ENCODE measurements at places on chromosomes 16 and 17.

GRCh38 chr17:79633993-79634813 lies 23.4 kb upstream of the RBFOX3 start:
- DNase-seq: peak; percentile 7

GRCh38 chr17:13572581-13572980 lies 29.1 kb downstream of the HS3ST3A1 start:
- no peak for DNase-seq

- DNase-seq: no peak
These were observed 58.3 kb downstream of the CCT6B start for GRCh38 chr17:34902831-34903547.

DNA sequence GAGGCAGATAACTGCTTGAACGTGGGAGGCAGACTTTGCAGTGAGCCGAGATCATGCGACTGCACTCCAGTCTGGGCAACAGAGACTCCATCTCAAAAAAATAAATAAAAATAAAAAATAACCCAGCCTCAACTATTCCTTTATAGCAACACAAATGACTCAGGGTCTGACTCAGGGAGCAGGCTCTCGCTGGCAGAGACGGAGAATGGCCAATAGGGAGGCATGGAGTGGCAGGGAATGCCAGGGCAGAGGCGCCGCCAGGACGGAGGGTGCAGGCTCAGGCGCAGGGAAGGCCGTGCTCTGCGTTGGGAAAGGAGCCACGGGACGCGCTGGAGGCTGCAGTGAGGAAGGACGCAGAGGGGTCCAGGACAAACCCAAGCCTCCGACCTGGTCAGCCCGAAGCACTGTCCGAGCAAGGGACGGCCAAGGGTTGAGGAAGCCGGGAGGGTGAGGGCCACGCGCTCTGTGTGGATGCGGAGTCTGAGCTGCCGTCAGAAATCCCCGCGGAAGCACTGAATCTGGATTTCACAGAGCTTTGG lies 40.3 kb downstream of the PKD1 start:
- no peak for DNase-seq

GRCh38 chr17:61757168-61757567 lies 106.2 kb downstream of the BRIP1 start:
- no peak for DNase-seq

GRCh38 chr17:63741408-63742173 lies at the start of gene STRADA:
TSS of gene STRADA (minus strand) at chr17:63741799. CDS start at chr17:63728369, 13,430 bp downstream.
- DNase-seq: peak; percentile 99

GRCh38 chr17:64130559-64131001 lies 636 bp upstream of the ERN1 start:
- peak; percentile 75 for DNase-seq

GRCh38 chr16:11691235-11691634 lies 23.0 kb downstream of the SNN start:
- no peak for DNase-seq

DNA sequence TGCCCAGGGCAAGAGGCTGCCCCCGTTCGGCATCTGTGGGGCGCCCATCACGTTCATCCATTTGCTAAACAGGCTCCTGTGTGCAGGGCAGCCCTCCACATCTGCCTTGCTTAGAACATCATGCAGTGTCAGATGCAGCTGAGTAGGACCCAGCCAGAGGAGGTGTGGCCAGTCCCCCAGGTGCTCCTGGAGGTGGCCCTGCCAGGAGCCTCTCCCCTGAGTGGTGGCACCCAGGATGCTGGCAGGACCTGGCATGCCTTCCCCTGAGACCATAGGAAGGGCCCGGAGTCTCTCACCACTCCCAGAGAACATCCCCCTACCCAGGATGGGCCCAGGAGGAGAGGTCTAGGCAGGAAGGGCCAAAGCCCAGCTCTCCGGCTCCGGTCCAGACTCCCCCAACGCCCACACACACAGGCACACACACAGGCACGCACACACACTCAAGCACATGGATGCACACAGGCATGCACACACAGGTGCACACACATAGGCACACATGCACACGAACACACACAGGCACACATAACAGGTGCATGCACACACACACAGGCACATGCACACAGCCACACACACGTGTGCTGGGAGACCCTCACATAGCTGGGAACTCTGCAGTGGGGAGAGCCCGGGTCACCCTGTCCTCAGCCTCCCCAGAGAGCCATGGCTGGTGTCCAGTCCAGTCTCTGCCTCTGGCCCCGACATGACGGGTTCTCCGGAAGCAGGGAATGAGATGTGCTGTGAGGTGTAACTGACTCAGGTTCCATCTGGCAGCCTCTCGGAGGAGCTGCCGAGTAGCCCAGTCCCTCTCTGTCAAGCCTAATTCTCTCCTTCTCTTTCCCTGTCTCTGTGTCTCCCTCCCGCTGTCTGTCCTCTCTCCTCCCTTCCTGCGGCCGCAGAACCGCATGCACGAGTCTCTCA lies 74.6 kb downstream of the AMFR start:
- DNase-seq: no peak

GRCh38 chr16:70804153-70804733 lies 3.3 kb upstream of the VAC14 start:
- no peak for DNase-seq

DNA sequence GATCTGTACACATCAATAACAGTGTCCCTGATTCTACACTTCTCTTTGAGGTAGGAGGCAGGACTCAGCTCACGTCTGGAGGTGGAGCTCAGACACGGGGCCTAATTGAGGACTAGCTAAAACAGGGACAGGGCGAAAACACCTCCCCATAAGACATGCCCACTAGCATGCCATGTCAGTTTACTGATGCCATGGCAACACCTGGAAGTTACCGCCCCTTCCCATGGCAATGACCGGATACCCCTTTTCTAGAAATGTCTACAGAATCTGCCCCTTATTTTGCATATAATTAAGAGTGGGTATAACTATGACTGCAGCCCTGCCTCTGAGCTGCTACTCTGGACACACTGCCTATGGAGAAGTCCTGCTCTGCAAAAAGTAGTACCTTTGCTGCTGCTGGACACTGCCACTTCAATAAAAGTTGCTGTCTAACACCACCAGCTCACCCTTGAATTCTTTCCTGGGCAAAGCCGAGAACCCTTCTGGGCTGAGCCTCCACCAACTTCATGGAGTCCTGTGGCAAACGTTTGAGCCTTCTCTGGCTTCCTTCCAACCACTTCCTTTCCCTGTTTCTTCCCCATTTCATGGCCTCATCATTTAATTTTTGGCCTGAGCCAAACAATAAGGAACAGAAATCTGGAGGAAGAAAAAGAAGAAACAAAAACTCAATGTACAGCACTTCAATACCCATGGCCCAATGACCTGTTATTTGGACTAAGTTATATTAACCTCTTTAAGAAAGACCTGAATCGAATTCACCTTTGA lies 21.0 kb downstream of the PHB1 start:
- DNase-seq: no peak

DNA sequence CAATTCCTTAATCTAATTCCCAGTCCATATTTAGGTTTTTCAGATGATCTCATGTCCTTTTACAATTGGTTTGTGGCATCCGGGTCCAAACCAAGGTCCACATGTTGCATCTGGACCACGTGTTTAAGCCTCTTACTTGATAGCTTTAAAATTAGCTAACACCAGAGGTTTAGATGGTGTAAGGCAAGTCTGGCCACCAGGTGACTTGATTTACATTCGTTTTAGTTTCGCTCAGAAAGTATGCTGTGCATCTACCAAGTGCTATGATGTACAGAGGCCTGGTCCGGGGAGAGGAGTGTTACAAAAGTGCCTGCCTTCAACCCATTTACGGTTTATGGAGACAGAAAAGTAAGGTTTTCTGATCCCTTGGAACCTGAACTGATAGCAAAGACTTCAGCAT lies 878 bp upstream of the DNAJA2 start:
- DNase-seq: peak; percentile 32

- DNase-seq: no peak
These were observed 354.3 kb upstream of the GOT2 start for GRCh38 chr16:59088431-59088830.

- DNase-seq: no peak
These were observed 244.8 kb downstream of the CDH8 start for GRCh38 chr16:61791464-61791863.

DNA sequence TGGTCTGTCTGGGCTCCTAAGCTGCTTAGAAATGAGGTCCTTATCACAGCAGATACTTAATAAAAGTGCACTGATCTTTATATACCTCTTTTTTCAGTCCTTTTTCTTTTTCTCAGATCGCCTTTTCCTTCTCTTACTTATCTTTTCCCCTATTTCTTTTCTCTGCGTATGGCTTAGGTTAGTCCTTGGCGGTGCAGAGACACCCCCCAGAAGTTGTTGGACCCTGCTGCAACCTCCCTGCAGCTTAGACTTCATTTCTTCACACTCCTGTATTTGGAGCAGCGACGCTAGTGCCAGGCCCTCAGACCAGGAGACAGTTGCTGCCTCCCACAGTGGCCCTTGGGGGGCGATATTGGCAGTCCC lies 67.6 kb downstream of the CENPV start:
- no peak for DNase-seq

- no peak for DNase-seq
These were observed 19.8 kb upstream of the C16orf74 start for GRCh38 chr16:85770741-85771140.

GRCh38 chr16:57993897-57994296 lies 6.6 kb downstream of the ZNF319 start:
- no peak for DNase-seq

- DNase-seq: no peak
These were observed 6.7 kb downstream of the HS3ST3B1 start for GRCh38 chr17:14307560-14308024.

DNA sequence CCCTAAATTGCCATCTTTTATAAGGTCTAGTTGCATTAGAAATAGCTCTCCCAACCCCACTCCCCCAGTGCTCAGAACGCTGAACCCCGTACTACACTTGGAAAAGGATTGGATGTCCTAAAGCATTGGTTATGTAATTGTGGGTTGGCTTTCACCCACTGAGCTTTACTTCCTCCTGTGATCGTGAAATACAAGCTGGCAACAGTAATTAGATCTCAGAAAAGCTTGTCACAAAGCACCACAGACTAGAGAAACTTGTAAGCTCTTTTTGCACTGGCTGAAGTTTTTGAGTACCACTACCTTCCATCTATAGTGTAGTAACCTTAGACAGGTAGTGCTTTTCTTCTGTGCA lies 54.4 kb downstream of the SIAH1 start:
- DNase-seq: no peak

GRCh38 chr17:49757151-49757777 lies 6.7 kb downstream of the FAM117A start:
- no peak for DNase-seq

DNA sequence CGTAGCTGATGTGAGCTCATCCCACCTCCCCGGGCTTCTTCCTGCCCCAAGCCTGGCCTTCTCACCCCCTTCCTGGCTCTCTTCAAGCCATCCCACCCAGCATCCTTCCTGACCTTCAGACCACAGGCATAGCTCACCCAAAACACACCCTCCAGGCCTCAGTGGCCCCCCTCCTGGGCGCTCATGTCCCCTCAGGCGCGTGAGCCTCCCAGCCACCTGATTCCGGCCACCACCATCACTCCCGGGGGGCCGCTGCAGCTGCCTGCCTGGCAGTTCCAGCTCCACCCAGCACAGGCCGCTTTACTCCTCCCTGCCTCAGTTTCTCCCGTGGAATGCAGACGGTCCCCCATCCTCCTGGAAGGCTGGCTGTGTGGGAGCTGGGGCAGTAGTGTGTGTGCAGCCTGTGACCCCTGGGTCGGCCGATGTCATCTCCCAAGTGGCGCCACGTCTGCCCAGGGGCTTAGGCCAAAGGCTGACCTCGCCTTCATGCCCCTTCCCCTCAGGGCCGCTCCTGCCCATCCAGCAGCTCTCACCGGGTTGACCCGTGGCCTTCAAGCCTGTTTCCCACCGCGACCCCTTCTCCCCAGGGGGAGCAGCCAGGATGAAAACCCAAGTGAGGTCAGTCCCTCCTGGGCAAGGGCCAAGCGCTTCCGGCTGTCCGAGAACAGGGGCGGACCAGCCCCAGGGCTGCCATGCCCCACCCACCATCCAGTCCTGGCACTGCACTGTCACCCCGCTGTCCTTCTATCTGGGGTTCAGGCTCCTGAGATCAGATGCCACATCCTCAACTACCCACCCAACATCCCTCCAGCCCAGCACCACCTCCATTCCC lies 11.9 kb upstream of the CHMP6 start:
- no peak for DNase-seq

- DNase-seq: peak; percentile 26
These were observed 1.9 kb upstream of the NFATC3 start for GRCh38 chr16:68083239-68083781.

DNA sequence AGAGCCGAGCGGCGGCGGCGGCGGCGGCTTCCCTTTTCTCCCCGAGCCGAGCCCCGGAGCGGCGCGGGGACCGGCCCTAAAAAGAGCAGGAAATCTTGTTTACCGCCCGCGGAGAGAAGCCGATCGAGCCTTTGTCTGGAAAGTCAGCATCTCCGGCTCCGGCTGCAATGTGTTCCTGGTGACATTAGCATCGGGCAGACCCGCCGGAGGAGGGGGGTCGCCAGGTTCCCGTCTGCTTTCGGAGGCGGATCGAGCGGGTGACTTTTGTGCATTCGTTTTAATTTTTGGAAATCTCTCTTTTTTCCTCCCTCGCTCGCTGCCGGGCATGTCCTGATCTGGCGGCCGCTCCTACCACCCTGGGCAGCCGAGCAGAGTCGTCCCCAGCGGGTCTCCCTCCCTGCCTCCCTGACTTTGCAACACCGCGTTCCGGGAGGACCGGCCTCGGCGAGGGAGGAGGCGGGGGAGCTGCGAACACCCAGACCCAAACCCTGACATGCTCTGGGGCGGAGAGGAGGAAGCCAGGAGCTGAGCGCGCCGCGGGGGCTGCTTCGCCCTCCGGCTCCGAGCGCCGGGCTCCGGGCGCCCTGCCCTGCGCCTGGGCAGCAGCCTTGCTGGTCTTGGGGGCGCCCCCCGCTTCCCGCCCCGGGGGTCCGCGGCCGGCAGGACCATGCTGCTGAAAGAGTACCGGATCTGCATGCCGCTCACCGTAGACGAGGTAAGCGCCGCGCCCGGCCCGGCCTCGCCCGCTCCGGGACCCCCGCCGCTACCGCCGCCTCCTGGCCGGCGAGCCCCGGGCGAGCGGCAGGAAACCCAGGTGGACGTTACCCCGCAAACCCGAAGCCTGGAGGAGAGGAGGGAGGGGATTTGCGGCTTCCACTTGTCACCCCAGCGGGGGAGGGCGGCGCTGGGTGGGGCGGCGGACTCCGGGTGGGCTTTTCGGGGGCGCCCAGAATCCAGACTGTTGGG lies 690 bp downstream of the PITPNC1 start:
- peak; percentile 69 for DNase-seq

DNA sequence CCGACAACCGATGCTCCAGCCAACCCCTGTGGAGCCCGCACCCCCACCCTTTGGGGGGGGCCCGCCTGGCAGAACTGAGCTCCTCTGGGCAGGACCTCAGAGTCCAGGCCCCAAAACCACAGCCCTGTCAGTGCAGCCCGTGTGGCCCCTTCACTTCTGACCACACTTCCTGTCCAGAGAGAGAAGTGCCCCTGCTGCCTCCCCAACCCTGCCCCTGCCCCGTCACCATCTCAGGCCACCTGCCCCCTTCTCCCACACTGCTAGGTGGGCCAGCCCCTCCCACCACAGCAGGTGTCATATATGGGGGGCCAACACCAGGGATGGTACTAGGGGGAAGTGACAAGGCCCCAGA lies 17.9 kb downstream of the NGFR start:
- no peak for DNase-seq

GRCh38 chr17:37485938-37486570 lies 3.6 kb upstream of the DUSP14 start:
- no peak for DNase-seq

All from stimulated activated CD8-positive, alpha-beta memory T cell treated with anti-CD3 and anti-CD28 coated beads, Interleukin-4, amount 100 ng/mL, for 48 hours (primary cell).